NCI-H187 treated with DMSO at 0.1 percent for 48 hours (cell line): ENCODE measurements at places on chromosomes 11 and 22.
A peak's percentile ranks its signal among the peaks of the same experiment; 100 is the strongest.

DNA sequence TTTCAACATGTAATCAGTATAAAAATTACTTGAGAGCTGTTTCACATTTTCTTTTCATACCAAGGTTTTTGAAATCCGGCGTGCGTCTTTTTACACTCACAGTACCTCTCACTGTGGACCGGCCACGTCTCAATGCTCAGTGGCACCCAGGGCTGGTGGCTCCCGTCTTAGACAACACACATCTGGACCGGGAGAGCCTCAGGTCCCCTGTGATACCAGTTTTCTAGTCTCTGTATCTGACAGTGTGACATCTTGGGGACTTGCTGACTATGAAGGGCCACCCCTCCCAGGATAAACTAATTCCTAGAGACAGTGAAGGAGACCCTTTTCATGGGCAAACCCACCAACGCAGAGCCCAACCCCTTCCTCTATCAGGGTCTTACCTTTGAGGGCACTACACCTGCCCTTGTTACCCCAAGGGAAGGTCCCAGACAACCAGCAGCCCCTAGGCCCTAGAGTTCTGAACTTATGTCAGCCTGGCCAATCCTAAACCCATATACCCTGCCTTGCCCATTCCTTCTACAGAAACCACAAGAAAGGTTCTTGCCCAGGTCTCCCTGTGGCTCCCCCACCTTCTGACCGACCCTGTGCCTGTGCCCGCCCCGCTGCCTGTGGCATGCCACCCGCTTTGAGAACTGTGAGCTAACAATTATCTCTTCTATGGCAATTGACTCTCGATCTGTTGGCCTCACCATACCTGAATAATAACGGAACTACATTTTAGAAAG lies 6.1 kb upstream of the ASCL2 start:
- DNase-seq = no peak

DNA sequence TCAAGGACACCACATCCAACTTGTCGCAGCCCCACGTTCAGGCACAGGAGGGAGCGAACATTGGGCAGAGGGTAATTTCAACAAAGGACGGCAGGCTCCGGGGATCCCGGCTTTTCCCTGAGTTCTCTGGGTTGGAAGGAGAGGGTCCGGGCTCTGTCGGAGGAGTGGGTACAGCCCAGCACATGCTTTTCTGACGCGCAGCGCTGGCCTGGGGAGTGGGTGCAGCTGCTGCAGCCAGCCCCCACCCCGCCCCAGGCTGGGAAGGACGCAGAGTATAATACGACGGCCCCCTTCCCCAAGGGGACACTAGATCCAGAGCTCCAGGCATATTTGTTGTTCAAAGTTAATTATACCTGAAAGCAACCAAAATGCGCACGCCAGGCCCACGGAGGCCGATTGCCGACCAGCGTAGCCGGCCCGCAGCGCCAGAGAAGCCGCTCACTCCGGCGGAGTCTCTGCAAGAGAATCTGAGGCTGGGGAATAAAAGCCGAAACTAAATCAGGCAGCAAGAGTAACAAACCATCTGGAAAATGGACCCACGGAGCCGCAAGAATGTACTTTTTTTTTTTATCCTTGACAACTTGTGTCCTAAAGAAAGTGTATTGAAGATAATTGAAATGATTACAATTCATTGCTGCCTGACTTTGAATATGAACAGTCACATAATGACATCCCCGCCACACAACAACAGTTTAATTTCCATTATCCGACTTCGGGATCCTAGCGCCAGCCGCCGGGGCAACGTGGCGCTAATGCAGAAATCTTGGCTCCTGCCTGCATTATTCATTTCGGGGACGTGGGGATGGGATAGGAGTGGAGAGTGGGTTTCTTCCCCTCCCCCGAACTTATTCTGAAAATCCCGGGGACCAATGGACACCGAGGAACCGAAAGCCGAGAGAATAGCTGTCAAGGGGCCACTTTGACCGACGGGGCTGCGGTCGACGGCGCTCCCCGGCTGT lies 14.0 kb upstream of the PAX6 start:
- DNase-seq = no peak

GRCh38 chr11:13434247-13435205 lies 28.5 kb downstream of the BTBD10 start:
- no peak for DNase-seq

GRCh38 chr11:6315811-6316425 lies 4.4 kb downstream of the CAVIN3 start:
- peak; percentile 4 for DNase-seq

- no peak for DNase-seq
Observed at GRCh38 chr11:108670451-108670850, 5.6 kb downstream of the DDX10 start.

DNA sequence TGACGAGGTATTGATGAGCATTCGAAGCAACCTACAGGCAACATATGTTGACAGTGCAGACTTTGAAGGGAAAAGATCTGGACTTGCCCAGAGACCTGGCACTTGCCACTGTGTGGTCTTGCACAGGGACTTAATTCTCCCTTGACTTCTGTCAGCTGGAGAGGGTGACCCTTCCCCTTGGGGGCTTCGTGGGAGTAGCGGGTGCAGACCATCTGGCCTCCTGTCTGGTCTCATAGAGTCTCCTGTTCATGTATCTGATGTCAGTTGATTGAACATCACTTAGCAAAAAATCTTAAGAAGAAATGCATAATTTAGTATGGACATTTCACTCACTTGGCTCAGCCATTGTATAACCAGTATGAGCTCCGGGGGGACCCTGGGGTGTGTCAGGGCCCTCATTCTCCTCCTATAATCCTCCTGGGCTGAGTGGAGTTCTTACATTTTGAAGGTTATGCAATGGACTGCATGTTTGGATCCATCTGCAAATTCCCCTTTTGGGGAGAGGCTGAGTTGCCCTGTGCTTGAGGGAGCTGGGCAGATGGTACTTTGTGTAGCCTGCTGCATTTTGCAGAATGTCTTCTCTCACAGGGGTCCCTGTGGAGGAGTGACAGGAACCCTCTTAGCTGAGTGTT lies 13.0 kb downstream of the BCR start:
- no peak for DNase-seq

DNA sequence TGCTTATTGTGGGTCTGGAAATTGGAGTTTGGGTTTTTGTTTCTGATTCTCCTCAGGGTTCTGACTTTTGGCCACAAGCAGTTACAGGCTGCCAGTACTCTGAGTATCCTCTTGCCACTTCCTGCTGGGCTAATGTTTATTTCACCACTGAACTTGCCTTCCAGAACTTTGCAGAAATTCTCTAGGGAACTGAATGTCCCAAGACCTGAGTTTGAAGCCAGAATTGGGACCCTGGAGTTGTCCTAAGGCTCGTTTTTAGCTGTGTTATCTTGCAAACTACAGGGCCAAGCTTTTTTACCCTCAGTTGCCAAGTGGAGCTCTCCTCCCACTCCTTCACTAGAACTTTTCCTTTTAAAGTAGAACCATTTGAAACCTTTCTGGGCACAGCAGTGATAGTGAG lies 89.9 kb downstream of the FAT3 start:
- no peak for DNase-seq
